ENCODE measurements at places on chromosomes 3 and 15. TPM values are rescaled to one million over a fixed set of nuclear protein-coding genes. Genes with fewer than 3 reads are reported as not detected.

The TNFSF10 gene
- total RNA-seq = 56.7 TPM

The PROK2 gene
- not detected for total RNA-seq

The LRTM1 gene
- not detected for total RNA-seq

The MYL3 gene
- total RNA-seq = 1.4 TPM

Data from suprapubic skin (tissue), 4 donors.